NCI-H1092 treated with DMSO at 0.1 percent for 48 hours (cell line): ENCODE measurements at places on chromosomes 4 and X.
A peak's percentile ranks its signal among the peaks of the same experiment; 100 is the strongest.

- DNase-seq = no peak
These were observed 104.9 kb upstream of the SOD3 start for GRCh38 chr4:24690436-24690835.

DNA sequence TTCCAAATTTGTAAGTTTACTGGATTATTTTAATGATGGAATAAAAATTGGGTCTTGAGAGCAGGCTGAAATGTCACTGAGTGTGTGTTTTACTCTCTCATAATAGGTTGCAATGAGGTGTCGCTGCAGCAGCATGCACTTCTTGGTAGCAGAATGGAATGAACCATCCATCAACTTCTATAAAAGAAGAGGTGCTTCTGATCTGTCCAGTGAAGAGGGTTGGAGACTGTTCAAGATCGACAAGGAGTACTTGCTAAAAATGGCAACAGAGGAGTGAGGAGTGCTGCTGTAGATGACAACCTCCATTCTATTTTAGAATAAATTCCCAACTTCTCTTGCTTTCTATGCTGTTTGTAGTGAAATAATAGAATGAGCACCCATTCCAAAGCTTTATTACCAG, 2.6 kb downstream of the SAT1 start:
- no peak for DNase-seq

- DNase-seq = no peak
These were observed 65.7 kb downstream of the BEX3 start for GRCh38 chrX:103441878-103442535.

GRCh38 chr4:4490041-4490440, 51.8 kb downstream of the STX18 start:
- no peak for DNase-seq

- DNase-seq = no peak
These were observed 20.4 kb upstream of the FBXW7 start for GRCh38 chr4:152556283-152556682.

DNA sequence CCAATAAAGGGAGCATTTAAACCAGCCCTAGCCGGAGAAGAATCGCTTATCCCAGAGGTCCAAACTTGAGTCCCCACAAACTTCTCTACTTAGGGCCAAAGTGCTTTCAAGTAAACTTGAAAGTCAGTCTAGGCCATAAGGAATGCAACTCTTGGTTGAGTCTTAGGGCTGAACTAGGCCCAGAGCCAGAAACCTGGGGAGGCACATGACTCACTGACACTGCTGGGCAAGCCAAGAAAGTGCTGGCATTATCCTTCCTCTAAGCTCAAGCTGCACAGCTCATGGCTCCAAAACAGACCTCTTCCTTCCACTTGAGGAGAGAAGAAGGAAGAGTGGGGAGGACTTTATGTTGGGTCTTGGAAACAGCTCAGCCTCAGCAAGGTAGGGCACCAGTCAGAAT, 1257.3 kb upstream of the DIAPH2 start:
- no peak for DNase-seq

DNA sequence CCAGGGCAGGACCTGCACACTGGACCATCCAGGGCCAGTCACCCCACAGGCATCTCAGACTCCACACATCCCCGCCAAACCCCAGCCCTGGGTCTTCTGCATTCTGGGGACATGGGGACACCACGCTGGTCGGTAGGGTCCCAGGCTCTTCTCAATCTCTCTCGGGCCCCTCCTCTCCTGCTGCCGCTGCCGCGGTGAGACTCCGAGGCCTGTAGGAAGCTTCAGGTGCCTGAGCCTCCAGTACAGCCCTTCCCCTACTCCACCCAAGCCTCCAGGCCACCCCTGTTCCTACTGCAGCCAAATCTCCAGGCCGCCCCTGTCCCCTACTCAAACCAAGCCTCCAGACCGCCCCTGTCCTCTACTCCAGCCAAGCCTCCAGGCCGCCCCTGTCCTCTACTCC, 5.5 kb upstream of the ASMT start:
- no peak for DNase-seq

- no peak for DNase-seq
These were observed 12.4 kb downstream of the RAI2 start for GRCh38 chrX:17848545-17849265.

DNA sequence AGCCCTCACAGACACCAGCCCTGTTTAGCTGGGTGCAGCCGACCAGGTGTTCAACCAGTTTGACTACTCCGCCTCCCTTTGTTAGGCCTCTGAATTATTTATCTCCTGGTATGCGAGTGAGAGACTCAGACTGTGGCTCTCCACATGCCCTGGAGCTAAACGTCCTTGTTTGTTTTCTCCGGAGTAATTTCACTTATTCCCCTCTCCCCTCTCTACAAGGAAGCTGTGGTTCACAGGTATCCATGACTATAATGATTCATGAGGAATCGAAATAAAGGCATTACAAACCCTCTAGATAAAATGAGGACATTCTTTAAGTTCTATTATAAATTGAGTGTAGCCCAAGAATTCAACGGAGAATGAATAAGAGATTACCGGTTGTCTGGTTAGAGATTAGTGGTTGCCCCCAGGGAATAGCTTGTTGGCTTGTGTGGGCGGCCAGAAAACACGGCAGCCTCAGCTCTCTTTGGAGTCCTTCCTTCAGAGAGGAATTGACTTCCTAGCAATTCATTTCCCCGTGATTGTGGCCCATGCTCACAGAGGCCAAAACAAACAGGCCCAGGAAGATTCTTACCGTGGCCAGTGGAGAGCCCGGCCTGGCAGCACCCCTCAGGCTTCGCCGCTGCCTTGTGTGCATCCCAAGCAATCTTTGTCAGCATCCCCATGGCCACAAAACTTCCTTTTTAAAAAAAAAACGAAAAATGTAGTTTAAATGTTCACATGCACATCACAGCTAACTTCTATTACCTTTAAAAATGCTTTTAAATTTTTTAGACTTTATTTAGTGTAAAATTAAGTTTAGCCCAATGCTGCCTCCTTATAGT, 60.2 kb upstream of the CBR4 start:
- peak; percentile 24 for DNase-seq

- no peak for DNase-seq
These were observed 23.0 kb upstream of the BCORL1 start for GRCh38 chrX:129959493-129959832.

DNA sequence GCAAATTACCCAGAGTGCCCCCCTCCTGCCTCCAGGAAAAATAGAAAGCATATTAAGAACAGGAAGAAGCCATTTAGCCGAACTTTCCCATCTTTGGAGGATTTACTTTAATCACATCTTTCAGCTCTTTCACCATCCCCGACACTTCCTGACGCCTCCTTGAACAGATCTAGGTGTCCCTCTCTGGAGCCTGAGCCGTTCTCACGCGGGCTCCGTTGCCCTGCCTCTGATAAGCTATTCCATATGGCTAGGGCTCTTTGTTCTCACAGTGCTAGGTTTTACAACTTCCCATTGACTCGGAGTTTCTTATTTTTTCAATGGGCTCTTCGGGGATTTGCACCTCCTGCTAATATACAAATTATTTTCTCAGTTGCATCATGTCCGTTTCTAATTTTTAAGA, 82.1 kb upstream of the GPC4 start:
- DNase-seq = no peak

- DNase-seq = no peak
These were observed 16.2 kb downstream of the RASSF6 start for GRCh38 chr4:73603854-73604584.

GRCh38 chr4:7691061-7691460, 248.6 kb downstream of the AFAP1 start:
- no peak for DNase-seq

- DNase-seq = no peak
These were observed 61.7 kb downstream of the SLIT2 start for GRCh38 chr4:20313237-20314030.

- DNase-seq = peak; percentile 90
These were observed 7.3 kb upstream of the WAS start for GRCh38 chrX:48676106-48676892.

DNA sequence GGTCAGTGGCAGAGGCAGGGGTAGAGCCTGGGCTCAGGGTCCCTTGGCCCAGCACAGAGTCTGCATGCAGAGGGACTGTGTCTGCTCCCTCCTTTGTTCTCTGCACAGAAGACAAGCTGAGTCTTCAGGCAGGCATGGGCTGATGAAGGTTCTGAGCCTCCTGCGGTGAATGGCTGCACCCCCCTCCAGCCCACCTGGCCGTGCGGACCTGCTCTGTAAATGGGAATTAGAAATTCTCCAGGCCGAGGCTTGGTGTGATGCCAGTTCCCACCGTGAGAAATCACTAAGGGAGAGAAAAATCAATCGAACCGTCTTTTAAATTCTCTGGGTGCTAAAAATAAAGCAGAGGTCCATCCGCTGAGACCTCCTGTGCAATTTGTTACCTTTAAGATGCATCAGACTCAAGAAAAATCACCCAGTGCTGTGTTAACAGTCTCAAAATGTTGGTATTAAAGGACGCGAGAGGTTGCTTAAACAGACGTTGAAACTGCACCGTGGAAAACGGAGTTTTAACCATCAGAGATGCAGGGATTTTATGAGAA, 96.0 kb downstream of the WFS1 start:
- peak; percentile 32 for DNase-seq

- no peak for DNase-seq
These were observed 202.8 kb upstream of the SMIM31 start for GRCh38 chr4:164550989-164551712.

- DNase-seq = no peak
These were observed 405.4 kb downstream of the AR start for GRCh38 chrX:67949270-67949669.

DNA sequence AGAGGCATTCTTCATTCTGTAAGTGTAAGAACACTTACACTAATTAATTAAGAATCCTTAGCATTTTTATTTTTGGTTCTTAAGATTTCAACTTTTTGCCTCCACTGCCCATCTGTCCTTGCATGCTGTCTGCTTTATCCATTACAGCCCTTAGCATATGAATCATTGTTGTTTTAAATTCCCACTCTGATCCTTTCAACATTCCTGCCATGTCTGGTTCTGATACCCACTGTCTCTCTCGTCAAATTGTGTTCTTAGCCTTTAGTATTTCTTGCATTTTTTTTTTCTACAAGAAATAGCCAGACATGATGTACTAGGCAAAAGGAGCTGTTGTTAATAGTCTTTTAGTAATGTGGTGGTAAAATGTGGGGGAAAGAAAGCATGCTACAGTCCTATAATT, 1360.0 kb downstream of the TECRL start:
- DNase-seq = no peak

GRCh38 chr4:47349326-47349725, 114.2 kb downstream of the COMMD8 start:
- DNase-seq = no peak

GRCh38 chr4:37889849-37890800, 759 bp upstream of the TBC1D1 start:
- peak; percentile 43 for DNase-seq

- no peak for DNase-seq
These were observed 81.1 kb downstream of the LRBA start for GRCh38 chr4:150934022-150934421.

DNA sequence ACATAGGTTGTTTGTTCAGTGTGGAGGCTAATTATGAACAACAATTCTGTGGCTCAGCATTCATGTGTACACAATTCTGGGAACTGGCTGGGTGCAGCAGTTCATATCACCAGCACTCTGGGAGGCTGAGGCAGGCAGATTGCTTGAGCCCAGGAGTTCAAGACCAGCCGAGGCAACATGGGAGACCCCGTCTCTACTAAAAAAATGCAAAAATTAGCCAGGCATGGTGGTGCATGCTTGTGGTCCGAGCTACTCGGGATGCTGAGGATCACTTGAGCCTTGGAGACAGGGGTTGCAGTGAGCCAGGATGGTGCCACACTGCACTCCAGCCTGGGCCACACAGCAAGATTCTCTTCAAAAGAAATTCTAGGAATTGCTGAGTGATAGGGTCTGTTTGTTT, 4.5 kb upstream of the PPP2R2C start:
- DNase-seq = no peak

DNA sequence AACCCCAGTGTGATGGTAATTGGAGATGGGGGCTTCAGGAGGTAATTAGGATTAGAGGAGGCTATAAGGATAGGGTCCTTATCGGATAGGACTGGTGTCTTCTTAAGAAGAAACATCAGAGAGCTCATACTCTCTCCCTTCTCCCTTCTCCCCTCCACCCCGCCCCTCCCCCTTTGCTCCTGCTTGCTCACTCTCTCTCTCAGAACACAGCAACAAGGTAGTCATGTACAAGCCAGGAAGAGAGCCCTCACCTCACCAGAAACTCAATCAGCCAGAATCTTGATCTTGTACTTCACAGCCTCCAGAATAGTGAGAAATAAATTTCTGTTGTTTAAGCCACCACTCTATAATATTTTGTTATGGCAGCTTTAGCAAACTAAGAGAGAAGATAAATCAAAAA, 4.5 kb downstream of the DDX60L start:
- DNase-seq = no peak

GRCh38 chrX:18558799-18559198, 113.1 kb downstream of the RS1 start:
- DNase-seq = no peak

DNA sequence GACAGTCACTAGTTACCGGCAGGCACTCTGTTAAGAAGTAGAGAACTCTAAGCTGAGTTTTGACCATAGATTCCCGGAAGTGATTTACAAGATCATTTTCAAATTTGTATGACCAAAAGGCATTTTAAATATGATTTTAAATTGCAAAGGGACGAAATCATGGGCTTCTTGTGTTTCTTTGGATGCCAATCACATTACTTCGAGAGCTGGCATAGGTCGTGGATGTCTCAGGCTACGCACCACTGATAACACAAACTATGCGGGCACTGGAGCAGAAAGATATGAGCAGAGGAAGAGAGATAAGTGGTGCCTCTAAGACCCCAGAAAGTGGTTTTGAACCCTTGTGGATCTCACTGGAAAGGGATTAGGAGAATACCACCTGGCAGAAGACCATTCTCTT, 294.2 kb upstream of the FTHL17 start:
- DNase-seq = no peak

GRCh38 chr4:93467484-93468155, 360.9 kb upstream of the ATOH1 start:
- no peak for DNase-seq

GRCh38 chr4:1307951-1308735, 18.5 kb downstream of the MAEA start:
- DNase-seq = no peak

DNA sequence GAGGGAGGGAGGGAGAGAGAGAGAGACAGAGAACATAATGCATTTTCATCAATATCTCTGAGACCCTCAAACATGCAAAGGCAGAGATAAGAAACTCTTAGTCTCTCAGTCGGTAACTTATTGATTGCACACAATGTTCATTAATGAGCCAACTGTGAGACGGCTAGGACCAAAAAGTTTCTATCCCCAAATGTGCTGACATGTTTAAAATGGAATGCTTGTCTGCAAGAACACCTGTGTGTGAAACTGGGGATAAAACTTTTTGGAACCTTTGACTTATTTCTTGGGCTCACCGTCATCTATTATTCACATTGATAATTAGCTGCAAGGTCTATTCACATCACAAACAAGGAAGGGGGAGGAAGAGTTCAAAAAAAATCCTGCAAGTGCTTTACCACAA, 477.9 kb downstream of the STIM2 start:
- no peak for DNase-seq

GRCh38 chr4:2810388-2810787, 17.5 kb downstream of the SH3BP2 start:
- DNase-seq = no peak

- no peak for DNase-seq
These were observed 245.1 kb upstream of the MAB21L2 start for GRCh38 chr4:150336676-150337412.
